Lower lobe of right lung (tissue), 2 donors: ENCODE measurements at places on chromosomes 4 and X.

- DNase-seq: no peak
These were observed 204.0 kb downstream of the SCFD2 start for GRCh38 chr4:53161787-53162433.

- no peak for DNase-seq
These were observed 28.8 kb downstream of the SUPT20HL2 start for GRCh38 chrX:24285082-24285481.

DNA sequence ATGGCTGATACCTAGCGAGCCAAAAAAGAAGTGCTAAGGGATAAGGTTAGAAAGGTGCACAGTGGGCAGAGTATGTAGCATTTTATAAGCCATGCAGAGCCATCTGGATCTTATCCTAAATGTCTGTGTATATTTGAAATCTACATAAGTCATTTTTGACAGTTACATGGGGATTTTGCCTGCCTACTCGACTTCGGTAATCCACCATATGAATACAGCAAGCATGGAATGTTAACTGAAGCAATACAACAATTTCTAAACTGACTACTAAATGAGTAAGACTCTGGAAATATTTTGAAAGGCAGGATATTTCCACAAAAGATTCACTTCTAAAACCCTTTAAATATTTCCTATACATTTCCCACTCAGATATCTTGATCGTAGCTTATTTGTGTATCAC is 122.5 kb downstream of the KCNIP4 start:
- DNase-seq: no peak

GRCh38 chr4:17580969-17581368 is 4.0 kb downstream of the LAP3 start:
- no peak for DNase-seq

- no peak for DNase-seq
These were observed 217.2 kb upstream of the ARSJ start for GRCh38 chr4:114196606-114197005.

DNA sequence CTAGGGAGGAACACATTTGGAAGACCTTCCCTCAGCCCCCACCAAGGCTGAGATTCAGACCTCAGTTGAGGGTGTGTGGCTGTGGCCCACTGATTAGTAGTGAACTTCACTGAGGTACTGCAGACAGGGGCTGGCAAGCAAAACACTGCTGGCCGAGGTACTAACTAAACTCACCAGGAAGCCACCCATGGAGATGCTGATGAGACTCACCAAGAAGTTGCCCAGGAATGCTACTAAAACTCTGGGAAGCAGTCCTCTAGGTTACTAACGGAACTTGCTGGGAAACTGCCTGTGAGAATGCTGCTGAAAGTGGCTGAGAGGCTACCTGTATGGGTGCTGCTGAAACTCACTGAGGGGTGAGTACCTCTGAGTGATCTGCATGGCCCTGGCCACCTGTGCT is 372.4 kb upstream of the RPS6KA3 start:
- no peak for DNase-seq

DNA sequence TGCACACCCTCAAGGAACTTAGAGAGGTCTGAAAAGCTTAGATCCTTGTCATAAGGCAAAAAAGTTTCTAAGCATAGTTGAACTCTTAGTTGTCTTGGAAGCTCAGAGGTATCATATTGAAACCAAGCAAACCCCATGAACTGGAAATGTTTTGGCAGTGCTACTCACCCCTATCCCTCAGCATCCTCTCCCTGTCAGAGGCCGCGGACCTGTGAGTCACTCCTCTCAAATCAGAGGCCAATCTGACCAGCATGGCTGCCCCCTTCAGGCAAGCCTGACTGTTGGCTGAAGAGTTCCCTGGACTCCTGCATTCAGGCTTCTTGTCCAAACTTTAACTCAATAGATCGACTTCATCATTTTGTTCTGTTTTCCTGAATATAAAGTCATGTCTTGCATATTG is 69.4 kb downstream of the KCNIP4 start:
- no peak for DNase-seq
